ENCODE measurements at places on chromosomes 12 and 14.

DNA sequence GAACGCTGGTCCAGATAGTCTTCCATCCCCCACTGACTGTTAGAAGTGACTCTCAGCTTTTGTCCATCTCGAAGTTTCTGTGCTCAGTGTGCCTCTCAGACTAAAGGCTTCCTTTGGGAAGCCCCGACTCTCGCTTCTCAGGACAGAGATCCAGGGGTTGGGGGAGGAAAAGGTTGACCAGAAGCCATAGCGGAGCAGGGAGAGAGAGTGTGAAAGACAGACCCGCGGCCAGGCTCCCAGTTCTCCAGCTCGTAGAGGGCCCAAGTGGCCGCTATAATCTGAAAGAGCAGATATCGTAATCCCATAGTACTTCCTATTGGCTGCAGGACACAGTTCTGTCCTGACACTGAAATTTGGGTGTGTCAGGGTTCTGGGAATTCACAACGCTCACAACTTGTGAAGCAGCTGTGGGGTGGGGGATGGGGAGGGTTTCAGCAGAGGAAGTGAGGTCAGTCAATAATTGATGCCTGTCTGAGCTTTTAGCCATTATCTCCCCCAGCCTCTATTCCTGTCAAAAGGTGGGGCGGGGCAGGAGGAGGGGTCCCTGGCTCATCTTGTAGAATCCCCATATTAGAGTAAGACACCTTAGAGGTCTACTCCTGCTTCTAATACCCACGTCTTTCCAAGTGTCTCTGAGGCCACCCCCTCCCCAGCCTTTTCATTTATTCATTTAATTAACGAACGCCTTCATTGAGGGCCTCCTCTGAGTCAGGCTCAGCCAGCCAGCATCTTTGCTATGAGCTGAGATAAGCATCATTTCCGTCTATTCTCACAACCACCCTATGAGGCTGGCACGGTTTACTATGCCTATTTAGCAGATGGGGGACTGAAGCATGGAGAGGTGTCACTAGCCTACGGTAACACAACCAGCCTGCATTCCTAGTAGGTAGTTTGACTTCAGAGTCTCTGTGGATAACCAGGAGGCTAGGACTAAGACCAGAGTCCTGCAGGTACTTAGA is 1.6 kb upstream of the ACVRL1 start:
- no peak for DNase-seq

DNA sequence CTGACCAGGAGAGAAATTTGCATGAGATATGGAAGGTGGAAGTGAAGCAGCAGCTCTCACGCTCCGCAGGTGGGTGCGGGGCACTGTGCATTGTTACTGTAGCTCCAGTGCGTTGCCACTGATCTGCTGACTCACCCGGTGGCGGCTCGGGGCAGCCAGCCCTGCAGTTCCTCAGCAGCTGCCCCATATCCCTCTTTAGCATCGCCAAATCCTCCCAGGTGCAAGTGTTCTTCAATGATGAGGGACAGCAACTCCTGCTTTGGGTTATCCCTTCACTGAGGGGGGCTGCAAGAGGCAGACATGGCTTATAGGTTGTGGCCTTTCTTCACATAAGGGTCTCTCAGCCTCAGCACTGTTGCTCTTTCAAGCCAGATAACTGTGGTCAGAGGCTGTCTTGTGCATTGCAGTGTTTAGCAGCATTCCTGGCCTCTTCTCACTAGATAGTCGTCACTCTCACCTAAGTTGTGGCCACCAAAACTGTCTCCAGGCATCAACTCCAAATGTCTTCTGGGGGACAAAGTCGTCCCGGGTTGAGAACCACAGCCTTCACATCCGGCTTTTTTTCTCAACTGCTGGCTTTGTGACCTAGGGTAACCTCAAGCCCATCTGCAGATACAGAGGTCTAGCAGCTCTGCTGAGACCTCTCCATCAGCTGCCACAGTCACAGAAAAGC is 180.8 kb downstream of the EFCAB11 start:
- no peak for DNase-seq

DNA sequence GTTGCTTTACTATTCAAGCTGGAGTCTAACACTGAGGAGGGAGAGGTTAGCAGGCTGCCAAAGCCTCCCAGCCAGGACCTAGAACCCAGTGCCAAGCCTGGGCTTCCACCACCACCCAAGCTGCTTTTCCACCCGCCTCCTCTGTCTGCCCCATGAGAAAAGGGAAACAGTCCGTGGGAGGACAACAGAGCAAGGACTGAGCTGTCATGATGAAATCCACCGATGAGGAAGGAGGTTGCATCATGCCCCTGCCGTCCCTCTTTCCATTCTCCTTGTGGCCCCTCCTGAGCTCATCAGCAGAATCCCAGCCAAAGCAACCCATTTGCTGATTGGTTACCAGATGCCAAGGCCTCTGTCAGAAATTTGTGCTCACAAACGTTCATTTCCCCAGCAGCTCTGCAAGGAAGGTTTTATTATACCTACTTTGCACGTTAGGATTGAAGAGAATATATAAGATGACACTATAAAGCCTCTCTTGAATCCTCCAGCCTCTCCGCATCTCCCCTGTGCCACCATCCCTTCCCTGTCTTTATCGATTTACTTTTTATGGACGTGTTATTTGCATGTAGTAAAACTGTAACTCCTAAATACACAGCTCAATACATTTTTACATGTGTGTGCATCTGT is 6.3 kb upstream of the SERPINA1 start:
- no peak for DNase-seq

GRCh38 chr14:101223127-101223526 is 319.6 kb upstream of the RTL1 start:
- no peak for DNase-seq

- DNase-seq: no peak
Observed at GRCh38 chr12:71216725-71217579, 59.2 kb upstream of the TSPAN8 start.

All from D721Med (cell line).